ENCODE measurements at places on chromosomes 11 and 22. TPM values are rescaled to one million over a fixed set of nuclear protein-coding genes. Genes with fewer than 3 reads are reported as not detected.

DNA sequence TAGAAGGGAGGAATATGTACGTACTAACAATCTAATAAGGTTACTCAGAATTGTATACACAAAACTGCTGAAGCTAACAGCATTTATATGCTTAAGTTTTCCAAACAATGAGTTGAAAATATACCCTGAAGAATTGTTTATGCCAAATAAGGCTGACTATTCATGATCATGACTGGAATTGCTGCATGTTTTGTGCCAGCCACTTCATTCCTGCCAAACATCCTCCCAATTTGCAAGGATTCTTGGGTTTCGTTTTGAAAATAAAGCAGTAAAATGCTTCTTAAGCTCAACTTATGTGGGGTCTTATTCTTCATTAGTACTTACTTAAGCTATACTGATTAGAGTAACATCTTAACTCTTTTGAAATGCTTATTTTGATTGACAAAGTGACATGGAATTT is 149.0 kb downstream of the SPON1 start:
- no peak for DNase-seq

DNA sequence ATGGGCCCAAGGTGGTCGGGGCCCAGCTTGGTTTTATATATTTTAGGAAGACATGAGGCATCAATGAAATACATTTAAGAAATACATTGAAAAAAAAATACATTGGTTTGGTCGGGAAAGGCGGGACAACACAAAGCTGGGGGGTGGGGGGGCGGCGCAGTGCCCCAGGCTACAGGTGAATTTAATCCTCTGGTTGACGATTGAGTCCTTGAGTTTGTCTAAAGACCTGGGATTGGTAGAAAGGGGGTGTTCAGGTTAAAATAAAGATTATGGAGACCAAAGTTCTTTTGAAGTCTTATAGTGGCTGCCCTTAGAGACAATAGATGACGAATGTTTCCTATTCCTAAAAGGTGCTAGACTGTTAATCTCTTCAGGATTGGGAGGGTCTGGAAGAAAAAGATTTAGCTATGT is 3.1 kb downstream of the IFITM1 start:
- no peak for DNase-seq

GRCh38 chr22:44677871-44678555 is 24.0 kb upstream of the PRR5 start:
- DNase-seq = no peak

GRCh38 chr11:6771926-6772893 is at the start of gene OR2AG2:
Gene OR2AG2 (minus strand): TSS chr11:6771976. CDS start chr11:6768957, 3,019 bp downstream.
- peak; percentile 65 for DNase-seq

DNA sequence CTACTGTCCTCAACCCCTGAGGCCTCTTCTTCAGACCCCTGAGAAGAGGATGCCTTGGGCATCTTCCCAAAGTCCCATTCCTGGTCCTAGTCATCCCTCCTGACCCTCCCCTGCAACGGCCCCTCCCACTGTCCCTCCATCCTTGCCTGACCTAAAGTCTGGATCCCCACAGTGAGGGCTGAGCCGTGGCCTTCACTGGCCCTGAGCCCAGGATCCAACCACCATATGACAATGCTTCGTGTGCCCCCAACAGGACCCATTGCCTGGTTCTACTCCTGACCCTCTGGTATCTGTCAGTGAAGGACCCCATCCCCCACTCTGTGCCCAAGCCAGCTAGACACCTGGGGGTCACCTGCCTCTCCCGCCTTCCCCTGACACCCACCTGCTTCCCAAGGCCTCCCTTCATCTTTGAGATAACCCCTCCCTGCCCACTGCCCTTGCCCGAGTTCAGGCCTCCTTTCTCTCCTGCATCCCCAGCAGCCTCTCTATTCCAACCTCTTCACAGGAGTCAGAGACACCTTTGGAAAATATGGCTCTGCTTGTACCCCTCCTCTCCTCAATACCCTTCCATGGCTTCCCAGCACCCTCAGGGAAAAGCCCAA is 48.0 kb downstream of the LRRC32 start:
- no peak for DNase-seq

Gene TRIM66
- total RNA-seq = 21.4 TPM

Gene SORL1
- 414 TPM for total RNA-seq

Gene SYT7
- not detected for total RNA-seq

Gene TEX54
- 1.1 TPM for total RNA-seq

Gene OR56A4
- 0.17 TPM for total RNA-seq

Gene PTDSS2
- 29.0 TPM for total RNA-seq

Gene TRIM21
- total RNA-seq = 26.7 TPM

Measured in B cell (primary cell).